SK-N-SH (cell line): ENCODE measurements at places on chromosomes 7 and 10. TPM values are rescaled to one million over a fixed set of nuclear protein-coding genes. Genes with fewer than 3 reads are reported as not detected.

DNA sequence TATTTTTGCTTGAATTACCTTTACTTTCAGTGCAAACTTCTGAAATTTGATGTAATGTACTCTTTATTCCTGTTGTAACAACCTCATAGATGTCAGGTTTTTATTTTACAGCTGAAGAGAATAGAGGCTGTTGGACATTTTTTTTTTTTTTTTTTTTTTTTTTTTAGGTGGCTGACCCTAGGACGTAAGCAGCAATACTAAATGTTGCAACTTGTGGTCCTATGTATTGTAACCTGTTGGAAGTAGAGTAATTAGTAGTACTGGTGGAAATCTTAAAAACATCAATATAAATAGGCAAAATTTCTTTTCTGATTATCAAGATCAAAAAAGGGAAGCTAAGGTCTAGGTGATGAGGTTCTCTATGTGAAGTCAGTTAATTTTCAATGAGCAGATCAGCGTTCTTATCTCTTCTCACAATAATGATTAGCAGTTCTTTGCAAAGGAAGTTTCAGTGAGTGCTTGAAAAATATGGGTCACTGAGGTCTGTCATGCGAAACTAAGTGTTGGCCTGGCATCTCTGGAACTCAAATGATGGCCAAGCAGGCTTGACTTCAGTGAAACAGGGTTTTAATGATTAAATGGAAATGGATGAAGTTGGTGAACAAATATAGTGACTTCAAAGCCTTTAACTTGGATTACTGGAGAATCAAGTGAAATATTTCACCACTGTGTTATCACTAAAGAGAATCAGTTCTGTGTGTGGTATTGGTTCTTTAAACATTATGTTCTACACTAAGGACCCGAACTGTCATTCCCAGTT lies 42.7 kb downstream of the BICC1 start:
- peak overlapping the region; percentile 39; the same call in 1 of the 2 replicates for H3K27ac ChIP-seq
- no peaks in the 10 kb centered on the region for H3K4me1 ChIP-seq
- peaks cover 5% of the 10 kb centered on the region; the same call in 1 of the 2 replicates for H3K36me3 ChIP-seq

DNA sequence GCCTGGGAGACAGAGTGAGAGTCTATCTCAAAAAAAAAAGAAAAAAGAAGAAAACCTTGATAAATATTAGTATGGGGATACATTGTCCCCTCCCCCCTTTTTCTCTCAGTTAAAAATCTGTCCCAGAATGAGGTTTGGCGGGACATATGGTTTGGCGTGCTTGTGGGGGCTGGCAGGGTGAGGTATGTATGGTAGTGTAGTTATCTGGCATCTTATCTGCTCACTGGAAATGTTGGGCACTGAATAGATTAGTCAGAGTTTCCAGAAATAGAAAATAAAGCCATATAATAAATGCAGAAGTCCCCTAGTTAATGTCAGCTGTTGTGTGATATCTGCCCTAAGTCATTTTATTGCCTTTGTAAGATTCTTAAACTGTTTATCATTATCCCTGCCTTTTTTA lies 397.5 kb upstream of the GALNT17 start:
- H3K4me3 ChIP-seq, result no peak overlapping the region
- peak overlapping the region; percentile 13; the same call in 1 of the 2 replicates for H3K27ac ChIP-seq
- peaks cover 34% of the 10 kb centered on the region for H3K4me1 ChIP-seq

- peaks cover 73% of the 10 kb centered on the region for H3K4me1 ChIP-seq
- peak; percentile 68 for DNase-seq
- H3K27ac ChIP-seq, result peak overlapping the region; percentile 68
- no peaks in the 10 kb centered on the region for H3K27me3 ChIP-seq
- H3K36me3 ChIP-seq, result no peaks in the 10 kb centered on the region
These were observed 6.0 kb downstream of the ZMIZ1 start for GRCh38 chr10:79074732-79075131.

Gene ELAPOR2
- 8.8 and 15.9 TPM in 2 replicates for polyA plus RNA-seq

GRCh38 chr10:12006671-12007070 lies 35.9 kb downstream of the UPF2 start:
- DNase-seq, result no peak
- H3K27ac ChIP-seq, result no peak overlapping the region
- H3K36me3 ChIP-seq, result peaks cover 36% of the 10 kb centered on the region
- no peaks in the 10 kb centered on the region for H3K27me3 ChIP-seq

Gene SFTPA1
- not detected in 2 replicates for polyA plus RNA-seq

Gene TMEM178B
- polyA plus RNA-seq, result 0.16 and 0.20 TPM in 2 replicates

Gene RNF148
- polyA plus RNA-seq, result not detected in 2 replicates

- H3K4me3 ChIP-seq, result peak overlapping the region; percentile 85; the same call in 1 of the 2 replicates
- peaks cover 28% of the 10 kb centered on the region for H3K4me1 ChIP-seq
- no peaks in the 10 kb centered on the region for H3K27me3 ChIP-seq
- DNase-seq, result no peak
- H3K27ac ChIP-seq, result peak overlapping the region; percentile 64
- H3K36me3 ChIP-seq, result no peaks in the 10 kb centered on the region
These were observed 2.0 kb upstream of the ZMYND11 start for GRCh38 chr10:132946-133898.
